ENCODE measurements at places on chromosomes 5 and 9. TPM values are rescaled to one million over a fixed set of nuclear protein-coding genes. Genes with fewer than 3 reads are reported as not detected.

DNA sequence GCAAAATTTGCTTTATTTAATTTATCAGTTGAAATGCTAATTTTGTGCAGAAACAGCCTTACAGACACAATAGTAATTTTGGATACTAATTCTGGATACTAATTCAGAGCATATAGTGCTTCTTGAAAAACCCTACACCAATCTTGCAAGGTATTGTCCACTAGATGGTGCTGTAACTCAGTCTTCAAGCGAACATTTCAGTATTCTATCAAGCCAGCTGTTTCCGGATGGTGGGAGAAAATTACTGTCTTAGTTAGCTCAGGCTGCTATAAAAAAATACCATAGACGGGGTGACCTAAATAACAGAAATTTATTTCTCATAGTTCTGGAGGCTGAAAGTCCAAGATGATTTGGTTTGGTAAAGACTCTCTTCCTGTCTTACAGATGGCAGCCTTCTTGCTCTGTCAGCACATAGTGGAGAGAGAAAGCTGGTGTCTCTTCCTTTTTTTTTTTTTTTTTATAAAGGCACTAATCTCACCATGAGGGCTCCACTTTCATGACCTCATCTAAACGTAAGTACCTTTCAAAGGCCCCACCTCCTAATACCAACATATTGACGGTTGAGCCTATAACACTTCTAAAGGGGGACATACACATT is 1306.5 kb upstream of the CDH9 start:
- no peak for DNase-seq

DNA sequence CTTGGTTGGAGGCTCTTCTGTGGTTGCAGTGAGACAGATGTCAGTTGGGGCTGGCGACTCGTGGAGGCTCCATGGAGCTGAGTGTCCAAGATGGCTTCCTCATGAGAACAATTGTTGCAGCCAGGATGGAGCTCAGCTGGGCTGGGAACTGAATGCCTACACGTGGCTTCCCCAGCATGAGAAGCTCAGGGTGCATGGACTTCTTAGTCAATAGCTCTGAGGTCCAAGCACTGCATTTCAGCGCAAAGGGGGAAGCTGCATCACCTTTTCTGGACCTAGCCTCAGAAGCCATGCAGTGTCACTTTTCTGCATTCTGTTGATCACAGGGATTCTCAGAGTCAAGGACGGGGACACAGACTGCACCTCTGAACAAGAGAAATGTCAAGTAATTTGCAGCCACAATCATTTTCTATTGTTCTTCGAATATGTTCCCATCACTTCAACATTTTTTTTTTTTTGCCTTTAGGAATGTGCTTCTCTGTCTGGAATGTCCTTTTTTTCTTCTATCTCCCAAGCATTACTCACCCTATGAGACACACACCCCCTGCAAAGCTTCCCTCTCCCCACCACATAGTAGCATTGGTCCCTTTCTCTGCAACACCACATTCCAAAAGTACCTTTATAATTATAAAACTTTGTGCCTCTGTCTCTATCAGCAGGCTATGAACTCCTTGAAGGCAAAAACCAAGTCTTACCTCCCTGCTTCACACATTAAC is 57.5 kb upstream of the STK32A start:
- no peak for DNase-seq

Gene LCN12
- 16.2 TPM for total RNA-seq

Gene CDH6
- 132 TPM for total RNA-seq

Gene RFX3
- 53.9 TPM for total RNA-seq
